ENCODE measurements at places on chromosomes 2 and 18.

DNA sequence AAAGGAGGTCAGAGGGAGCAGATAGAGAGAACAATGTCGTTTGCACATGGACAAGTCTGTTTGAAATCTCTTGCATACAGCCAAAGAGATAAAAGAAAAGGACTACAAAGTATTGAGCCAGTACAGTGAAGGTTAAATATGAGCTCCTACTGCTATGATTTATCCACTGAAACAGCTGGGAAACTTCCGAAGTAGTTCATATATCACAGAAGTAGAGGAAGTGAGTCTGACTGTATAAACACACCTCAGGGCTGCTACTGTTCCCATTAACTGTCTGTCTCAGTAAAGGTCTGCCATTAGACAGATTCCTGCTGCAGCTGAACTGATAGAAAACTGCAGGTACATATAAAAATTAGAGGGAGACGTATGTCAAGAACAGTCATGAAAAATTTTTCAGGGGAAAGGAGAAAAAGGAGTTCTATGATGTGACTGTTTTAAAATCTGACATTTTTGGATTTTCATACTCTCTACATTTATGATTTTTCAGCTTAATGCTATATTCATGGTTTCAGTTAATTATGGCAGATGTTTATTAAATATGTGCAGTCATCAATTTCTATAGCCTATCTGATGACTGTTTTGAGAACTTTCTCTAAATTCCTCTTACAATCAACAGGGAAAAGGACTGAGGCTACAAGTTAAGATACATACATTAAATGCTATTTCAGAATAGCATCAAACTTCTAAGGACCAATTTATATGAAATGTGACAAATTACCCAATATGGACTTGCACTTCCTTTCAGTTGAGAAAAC lies 364.7 kb downstream of the ERBB4 start:
- DNase-seq, result no peak

GRCh38 chr2:20419752-20420151 lies 27.1 kb upstream of the RHOB start:
- no peak for DNase-seq

GRCh38 chr2:73998933-73999332 lies 14.2 kb downstream of the TET3 start:
- DNase-seq, result no peak

DNA sequence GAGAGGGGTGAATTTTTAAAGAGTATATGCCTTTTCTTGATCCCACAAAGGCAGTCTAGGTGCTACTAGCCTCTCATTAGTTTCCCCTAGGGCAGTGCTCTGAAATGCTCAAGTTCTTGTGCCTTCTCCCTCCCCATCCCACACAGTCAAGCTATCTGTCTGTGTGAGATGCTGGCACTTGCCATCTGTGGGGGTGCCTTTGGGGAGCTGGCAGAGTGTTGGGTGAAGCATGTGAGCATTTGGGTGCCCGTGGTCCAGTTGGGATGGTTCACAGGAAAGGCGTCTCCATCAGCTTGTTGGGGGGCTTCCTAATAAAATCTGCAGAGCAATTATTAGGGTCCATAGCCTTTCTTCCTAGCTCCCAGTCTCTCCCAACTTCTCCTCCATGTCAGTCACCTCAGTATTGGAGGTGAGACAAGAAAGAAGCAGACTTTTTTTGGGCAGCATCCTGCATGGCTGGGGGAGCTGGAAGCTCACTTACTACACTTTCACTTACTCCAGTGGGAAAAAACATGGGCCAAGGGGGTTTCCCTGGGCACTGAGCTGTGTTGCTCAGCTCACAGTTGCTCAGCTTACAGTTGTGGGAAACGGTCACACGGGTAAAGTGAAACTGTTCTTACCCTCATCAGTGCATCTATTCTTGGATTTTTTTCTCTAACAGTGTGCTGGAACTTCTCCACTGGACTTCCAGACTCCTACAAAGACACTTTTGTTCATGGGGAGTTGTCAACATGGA lies 29.3 kb downstream of the COLEC11 start:
- DNase-seq, result no peak

GRCh38 chr2:222521099-222521498 lies 96.8 kb downstream of the SGPP2 start:
- DNase-seq, result no peak

DNA sequence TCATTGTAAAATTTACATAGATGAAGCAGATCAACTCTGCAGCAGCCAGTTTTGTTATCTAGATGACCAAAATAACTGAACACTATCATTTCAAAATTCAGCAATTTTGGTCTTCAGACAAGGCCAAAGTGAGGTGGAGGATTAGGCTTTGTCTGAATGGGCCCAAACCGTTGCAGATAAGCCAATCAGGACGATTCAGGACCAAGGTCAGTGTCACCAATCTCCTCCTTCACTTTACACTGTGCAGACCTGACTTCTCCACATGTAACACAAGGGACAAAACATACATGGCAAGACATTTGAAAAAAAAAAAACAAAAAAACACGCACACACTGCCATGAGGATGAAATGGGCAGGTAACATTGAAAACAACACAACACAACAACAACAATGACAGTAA lies 211.2 kb downstream of the NAPG start:
- DNase-seq, result no peak

DNA sequence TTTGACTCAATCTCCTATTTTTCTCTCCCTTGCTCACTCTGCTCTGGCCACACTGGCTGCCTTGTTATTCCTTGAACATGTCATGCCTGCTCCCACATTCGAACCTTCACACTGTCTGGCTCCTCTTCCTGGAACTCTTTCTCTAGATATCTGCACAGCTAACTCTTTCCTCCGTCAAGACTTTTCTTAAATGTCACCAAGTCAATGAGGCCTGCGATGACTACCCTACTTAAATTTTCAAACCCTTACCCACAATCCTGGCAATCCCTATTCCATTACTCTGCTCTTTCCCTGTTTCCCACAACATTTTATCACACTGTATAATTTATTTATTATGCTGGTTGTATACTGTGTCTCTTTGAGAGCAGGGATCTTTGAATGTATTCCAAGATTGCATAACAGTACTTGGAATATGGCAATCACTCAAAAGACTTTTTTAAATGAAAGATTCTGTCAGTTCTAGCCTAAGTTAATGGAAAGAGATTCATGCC lies 206.2 kb downstream of the SRBD1 start:
- no peak for DNase-seq

- DNase-seq, result no peak
Measured at GRCh38 chr2:129437725-129438124, 541.7 kb upstream of the RAB6C start.

DNA sequence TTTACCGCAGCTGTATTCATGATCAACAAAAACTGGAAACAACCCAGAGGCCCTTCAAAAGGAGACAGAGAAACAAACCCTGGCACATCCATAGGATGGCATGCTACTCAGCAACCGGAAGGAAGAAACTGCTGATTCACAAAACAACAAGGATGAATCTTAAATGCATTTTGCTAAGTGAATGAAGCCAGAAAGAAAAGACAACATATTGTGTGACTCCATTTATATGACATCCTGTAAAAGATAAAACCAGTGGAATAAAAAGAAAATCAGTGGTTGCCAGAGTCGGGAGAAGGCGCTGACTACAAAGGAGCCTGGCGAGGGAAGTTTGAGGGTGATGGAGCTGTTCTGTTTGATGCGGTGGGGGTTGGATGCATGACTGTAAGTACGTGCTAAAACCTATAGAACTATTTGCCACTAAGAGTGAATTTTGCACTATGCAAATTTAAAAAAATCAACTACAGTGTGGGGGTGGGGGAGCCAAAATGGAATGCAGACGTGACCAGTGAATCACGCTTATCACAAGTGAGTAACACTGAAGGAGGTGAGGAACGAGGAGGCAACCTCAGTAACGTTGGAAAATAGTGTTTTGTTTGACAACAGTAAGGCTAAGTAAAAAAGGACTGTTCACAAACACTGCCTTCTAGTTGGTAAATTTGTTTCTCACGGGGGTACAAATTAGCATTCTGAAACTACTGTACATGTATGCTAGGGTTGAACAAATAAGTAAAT lies 108.9 kb downstream of the INHBB start:
- no peak for DNase-seq

GRCh38 chr2:54901224-54901986 lies 148.8 kb downstream of the RTN4 start:
- no peak for DNase-seq

DNA sequence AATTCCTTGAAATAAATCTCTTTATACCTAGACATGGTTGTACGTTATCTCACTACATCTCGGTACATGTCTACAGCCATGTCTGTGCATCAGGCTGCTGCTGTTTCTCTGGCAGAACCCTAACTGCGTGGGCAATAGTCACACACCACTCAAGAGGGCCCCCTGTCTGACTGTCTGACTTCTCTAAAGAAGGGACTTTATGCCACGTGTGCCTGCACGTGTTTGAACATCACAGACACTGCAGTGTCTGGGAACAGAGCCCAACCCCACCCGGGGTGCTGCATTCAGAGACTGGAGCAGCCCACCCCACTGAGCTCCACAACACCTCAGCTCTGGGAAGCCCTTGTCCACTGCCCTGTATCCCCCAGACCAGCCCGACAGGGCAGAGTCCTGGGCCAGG lies 55.0 kb downstream of the KIF1A start:
- no peak for DNase-seq

DNA sequence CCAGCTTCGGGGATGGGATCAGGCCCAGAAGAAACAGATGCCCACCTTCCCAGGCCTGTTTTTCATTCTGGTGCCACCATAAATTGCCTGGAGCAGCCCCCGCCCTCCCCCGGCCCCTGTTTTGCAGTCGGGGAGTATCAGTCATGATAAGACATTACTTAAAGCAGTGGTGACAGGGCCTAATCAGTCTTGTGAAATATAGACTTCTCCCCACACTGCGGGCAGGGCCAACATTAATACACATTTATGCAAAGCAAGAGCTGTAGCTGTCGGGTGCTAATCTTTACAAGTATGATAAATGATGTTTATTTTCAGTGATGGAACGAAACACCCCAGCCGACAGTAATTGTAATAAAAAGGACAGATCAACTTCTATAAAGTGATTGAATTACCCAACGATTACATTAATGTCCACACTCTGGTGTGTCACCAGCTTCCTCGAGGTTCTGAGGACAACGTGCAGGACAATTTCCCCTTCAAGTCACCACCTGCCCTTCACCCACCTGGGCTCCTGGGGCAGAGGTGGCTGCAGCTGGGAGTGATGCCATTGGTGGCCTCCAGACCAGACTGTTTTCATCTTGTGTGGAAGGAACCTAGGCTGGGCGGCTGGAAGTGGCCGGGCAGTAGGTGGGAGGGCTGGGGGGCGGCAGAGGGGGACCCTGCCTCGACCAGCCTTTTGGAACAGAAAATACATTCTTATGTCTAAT lies 226.0 kb downstream of the TFCP2L1 start:
- no peak for DNase-seq
